ENCODE measurements at places on chromosomes 6 and 20.

GRCh38 chr20:47765691-47766594 lies 19.3 kb downstream of the SULF2 start:
- no peak for DNase-seq

GRCh38 chr20:63449796-63450730 lies 22.4 kb downstream of the KCNQ2 start:
- no peak for DNase-seq

GRCh38 chr6:118932421-118932820 lies 2.5 kb downstream of the MCM9 start:
- DNase-seq, result no peak

- no peak for DNase-seq
Observed at GRCh38 chr20:4880051-4880450, 121.3 kb downstream of the SLC23A2 start.

DNA sequence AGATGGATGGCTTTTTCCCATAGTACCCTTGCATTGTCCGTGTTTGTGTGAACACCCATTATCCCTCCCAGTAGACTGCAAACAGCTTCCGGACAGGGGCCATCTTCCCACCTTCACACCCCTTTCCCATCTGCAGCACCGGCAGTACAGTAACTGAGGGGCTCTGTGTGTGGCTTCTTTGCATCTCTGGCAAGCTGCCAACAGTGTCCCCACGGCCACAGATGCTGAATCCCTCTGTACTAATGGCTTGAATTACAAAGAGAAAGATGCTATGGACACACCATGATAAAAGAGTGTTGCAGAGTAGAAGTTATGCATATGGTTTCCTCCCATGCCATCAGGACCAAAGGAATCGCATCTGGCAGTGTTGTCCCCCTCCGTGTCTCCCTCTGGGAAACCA lies 101.1 kb upstream of the CDYL start:
- DNase-seq, result no peak

GRCh38 chr6:12114055-12114503 lies 102.0 kb downstream of the HIVEP1 start:
- DNase-seq, result no peak
